ENCODE measurements at places on chromosomes 7 and 10.

GRCh38 chr10:33067481-33067880, 109.5 kb upstream of the ITGB1 start:
- DNase-seq = peak; percentile 29

GRCh38 chr7:87223666-87224065, 4.1 kb upstream of the TMEM243 start:
- DNase-seq = no peak

GRCh38 chr10:89738551-89739209, 37.3 kb downstream of the KIF20B start:
- no peak for DNase-seq

GRCh38 chr10:1190791-1191490, 134.8 kb downstream of the WDR37 start:
- DNase-seq = no peak

DNA sequence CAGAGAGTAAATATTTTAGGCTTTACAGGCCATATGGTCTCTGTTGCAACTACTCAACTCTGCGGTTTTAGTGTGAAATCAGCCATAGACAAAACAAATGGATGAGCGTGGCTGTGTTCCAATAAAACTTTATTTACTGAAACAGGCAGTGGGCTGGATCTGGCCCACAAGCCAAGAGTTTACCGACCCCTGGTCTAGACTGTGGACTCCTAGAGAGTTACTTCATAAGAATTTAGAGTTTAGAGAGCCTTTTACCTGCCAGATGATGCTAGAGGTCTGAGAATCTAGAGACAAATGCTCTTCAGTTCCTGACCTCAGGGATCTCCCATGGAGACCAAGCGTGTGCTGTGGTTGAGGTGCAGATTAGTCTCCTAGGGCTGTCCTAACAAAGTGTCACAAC, 174.8 kb downstream of the PTEN start:
- DNase-seq = peak; percentile 81

- peak; percentile 81 for DNase-seq
Observed at GRCh38 chr7:25565949-25566348, 337.7 kb upstream of the NPVF start.

- no peak for DNase-seq
Observed at GRCh38 chr10:1128649-1129048, 72.5 kb downstream of the WDR37 start.

GRCh38 chr7:33201821-33202220, 72.5 kb downstream of the BBS9 start:
- no peak for DNase-seq

DNA sequence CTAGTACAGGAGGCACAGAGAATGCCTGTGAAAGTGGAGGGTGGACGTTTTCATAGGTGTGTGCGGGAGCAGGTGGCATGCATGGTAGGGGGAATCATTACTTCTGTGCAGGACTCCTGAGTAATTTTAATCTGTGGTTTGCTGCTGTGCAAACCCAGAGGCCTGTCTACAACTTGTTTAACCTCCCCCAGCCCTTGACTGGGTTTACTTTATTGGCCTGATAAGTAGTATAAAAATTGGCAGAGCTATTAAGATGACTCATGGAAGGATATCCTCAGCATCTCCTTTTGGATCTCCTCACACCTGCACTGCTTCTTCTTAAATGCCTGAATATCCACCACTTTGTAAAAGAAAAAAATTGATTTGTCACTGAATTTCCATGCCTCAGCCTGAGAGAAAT, 104.8 kb downstream of the AUTS2 start:
- DNase-seq = no peak

DNA sequence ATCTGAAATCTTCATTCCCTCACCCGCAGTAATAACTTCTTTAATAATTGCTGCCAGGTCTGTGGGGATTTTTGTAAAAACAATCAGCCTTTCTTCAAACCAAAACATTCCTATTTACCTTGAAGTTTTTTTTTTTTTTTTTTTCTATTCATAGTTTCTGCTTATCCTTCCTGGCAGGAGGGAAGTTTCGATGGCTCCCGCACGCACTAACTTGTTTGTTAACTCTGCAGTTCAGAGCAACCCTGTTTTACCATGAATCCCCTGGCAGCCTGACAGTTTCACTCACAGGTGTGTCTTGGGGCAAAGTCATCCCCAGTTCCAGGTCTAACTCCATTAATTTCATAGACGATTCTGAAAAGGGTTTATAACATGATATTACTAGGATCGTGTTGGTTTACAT, 149.3 kb downstream of the KLF6 start:
- DNase-seq = no peak

Measured in fibroblast of pulmonary artery (primary cell).